Hippocampal formation (tissue), 2 donors: ENCODE measurements at places on chromosomes 6 and 20.

DNA sequence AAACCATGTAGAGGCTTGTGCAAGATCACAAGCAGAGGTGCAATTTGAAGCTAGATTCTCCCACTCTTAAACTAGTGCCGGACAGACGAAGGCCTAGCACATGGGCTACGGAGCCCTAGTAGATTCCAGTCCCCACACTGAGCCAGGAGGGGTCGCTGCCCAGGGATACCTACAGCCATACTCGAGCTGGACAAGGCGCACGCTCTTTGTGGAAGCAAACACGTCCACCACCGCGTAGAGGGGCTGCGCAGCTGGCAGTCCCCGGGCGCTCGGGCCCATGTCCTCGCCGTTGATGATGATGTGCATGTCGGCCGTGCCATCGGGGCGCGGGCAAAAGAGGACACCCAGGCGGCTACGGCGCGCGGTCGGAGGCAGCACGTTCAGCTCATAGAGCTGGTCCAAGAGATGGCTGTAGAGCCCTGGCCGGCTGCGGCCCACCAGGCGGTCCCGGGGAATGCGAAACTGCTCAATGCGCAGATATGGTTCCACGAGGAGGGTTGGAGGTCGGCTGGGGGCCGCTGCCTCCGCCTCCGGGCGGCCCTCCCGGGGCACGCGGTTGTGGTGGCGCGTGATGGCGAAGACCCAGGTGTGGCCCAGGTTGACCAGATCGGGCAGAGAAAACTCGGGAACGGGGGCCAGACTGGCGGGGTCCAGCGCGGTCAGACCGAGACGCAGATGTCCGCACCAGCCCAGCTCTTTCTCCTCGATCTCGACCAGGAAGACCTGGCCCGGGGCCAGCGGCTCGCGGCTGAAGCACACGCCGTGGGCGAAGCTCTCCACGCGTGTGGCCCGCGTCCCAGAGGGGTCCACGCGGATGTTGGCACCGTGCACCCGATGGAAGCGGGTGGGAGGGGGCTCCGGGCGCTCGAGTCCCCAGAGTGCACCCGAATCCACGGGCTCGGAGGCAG, 677 bp downstream of the NEURL2 start:
- no peak for DNase-seq

- DNase-seq = no peak
These were observed 95.3 kb upstream of the MAN1A1 start for GRCh38 chr6:119444642-119445557.

- DNase-seq = no peak
These were observed 52.6 kb downstream of the COL11A2 start for GRCh38 chr6:33139596-33140206.

DNA sequence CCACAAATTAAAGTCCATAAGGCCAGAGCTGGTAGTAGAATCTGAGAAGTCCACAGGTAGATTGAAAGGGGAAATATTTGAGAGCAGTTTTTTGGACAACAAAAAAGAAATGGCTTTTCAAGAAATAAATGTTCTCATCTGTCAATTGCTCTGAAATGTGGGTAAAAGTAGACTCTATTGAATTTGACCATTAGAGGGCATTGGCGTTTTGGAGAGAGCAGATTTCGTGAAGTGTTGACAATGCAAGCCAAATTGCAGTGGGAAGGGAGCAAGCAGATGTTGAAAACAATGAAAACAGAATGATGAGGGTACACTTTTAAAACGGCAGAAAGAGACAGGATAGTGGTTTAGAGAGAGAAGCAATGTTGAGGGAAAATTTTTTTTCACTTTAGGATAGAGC, 149.1 kb upstream of the FAM83B start:
- no peak for DNase-seq

DNA sequence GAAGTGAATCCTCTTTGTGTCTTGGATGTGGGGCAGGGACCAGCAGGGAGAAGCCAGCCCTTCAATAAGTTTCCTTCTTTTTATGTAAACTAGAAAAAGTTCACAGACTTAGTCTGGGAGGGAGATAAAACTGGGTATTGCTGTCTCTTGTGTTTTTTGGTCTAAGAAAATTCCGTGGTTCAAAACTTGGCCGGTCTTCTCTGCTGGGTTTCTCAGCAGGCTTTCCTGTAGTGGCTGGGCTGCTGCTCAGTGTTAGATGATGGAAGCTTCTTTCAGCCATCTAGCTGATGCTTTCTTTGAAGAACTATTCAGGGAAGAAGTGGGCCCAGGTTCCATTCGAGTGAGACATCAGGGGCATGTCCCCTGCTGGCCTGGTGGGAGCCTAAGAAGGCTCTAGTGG, 70.7 kb upstream of the SCP2D1 start:
- no peak for DNase-seq

DNA sequence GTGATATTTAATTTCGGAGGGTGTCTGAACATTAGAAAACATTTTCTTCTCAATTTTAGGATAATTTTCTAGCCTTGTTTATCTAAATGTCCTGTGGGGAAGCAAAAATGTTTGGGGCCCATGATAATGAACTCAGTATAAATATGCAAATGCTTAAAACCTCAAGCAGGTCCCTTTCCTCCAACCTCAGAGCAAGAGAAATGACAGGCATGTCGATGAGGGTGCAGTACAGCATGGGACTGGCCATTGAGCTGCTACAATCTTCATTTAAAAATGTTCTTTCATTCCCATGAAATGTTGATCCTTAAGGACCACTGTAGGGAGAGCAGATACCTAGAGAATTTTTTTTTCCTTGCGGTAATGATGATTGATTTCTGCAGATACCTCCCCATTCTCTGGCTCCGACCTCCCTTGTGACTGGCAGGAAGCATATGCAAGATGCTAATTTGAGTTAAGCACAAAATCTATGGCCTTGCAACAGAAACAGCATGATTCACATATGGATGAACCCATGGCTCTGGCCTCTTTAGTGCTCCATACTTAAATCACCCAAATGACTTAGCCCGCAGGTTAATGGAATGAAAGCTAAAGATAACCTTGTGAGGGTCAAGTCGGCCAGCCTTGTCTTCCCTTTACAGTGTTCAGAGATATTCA, 243.3 kb downstream of the SOX4 start:
- no peak for DNase-seq

DNA sequence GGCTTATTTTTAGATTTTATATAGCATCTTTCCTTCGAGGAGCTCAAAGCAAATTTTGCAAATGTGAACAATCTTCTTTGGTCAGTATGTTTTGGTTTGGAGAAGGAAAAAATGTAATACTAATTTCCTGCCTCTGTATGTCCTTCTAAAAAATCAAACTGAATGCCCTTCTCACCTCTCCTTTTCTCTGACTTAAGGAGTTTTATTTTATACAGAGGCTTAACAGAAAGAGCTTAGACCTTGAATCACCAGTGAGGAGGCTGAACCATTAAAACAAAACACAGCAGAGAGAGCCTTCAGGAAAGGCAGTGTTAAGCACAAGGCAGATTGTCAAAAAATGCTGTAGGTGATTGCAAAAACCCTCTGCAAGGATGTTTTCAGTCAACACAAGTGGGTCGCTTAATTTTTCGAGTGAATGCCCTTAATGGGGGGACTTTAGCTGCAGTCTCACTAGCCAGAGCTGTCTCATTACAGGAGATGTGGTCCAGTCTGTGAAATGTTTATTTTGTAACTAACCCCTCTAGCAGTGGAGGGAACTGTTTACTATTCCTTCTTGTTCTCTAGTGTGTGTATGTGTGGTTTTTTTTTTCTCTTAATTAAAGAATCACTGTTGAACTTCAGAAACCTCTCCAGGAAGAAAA, 481.3 kb upstream of the CITED2 start:
- DNase-seq = no peak

DNA sequence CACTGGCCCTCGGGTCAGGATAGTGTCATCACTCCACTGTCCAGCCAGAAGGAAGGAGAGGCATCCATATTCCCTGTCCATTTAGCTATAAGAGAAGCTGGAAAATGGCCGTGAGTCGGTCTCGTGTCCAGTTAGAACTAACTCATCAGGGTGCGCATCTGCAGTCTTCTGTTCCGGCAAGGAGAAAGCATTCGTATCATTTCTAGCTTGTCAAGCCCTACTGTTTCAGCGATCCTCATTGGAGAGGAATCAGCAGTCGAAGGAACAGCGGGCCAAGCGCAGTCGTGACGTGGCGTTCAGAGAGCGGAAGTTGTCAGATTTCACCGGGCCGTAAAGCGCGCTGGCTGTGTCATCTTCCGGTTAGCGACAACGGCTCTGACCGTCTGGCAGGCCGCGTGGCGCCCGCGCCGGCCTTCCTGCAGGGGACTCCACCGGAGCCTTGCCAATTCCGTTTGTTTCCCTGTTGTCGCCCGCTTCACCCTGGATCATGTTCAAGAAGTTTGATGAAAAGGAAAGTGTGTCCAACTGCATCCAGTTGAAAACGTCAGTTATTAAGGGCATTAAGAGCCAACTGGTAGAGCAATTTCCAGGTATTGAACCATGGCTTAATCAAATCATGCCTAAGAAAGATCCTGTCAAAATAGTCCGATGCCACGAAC, 32.9 kb downstream of the HM13 start:
- DNase-seq = peak; percentile 48

DNA sequence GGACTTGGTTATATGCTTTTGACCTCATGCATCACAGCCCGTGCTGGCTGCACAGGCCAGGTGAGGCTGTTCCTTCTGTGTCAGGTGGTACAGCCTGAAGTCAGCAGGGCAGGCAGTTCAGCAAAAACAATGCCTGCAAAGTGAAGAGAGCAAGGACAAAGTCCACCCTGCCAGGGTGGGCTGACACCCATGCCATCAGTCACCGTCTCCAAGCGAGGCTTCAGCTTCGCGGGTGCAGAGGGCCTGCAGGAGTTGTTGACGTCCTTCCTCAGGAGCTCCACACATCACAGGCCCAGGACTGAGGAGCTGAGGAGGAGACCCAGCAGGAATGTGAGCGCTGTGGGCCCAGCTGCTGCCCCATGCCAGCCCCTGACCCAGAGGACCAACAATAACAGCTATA, 111.3 kb downstream of the SASH1 start:
- no peak for DNase-seq

DNA sequence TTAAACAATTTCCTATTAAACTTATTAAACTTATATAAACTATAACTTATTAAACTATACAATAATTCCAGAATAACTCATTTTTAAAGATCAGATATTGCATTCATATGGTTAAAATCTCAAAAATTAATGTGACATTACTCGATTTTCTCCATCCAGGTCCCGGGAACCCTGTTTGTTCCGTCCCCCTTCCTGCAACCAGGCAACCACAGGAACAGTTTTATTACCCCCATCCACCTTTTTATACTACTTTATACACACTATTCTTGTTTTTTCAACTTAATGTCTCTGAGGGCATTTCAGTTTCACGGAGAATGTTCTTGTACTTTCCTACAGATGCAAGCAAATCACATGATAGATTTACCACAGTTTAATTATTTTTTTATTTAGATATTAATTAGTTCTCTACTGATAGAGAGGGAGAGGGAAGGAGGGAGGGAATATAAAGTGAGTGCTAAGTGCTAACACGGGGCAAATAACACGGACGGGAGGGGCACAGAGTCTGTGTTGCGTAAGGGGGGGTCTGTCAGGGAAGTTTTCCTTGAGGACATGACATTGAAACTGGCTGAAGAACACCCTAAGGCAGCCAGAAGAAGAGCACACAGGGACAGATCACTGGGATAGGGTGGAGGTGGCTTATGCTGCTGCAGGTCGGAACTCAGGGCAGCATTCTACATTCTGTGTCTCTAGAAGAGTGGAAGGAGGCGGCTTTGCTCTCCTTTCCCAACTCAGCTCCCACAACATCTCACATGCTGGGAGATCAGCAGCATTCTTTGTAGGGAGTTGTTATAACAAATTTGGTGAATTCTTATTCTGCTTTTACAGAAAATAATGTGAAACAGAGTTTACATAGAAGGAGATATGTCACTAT, 225.2 kb downstream of the FOXC1 start:
- DNase-seq = no peak

DNA sequence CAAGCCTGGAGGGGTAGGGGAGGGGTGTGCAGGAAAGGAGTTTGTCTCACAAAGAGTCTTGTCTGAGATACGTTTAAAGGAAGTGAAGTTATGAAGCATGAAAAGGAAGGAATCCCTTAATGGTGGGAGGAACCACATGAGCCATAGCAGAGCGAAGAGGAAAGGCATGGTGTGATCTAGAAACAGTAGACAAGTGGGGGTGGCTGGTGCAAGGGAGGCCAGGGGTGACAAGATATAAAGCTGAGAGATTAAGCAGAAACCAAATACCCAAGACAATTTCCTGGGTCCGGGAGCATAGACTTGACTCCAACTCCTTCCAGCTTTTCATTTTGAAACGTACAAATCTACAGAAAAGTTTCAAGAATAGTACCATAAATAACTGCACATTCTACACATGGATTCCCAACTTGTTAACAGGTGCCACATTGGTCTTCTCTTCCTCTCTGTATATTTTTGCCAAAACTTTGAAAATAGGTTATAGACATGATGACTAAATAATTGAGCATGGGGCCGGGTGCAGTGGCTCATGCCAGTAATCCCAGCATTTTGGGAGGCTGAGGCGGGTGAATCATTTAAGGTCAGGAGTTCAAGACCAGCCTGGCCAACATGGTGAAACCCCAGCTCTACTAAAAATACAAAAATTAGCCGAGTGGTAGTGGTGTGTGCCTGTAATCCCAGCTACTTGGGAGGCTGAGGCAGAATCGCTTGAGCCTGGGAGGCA, 211.6 kb downstream of the SLC24A3 start:
- DNase-seq = no peak

- no peak for DNase-seq
These were observed 99.7 kb upstream of the HIVEP1 start for GRCh38 chr6:11912420-11912819.

GRCh38 chr6:149237464-149237863, 80.0 kb upstream of the TAB2 start:
- no peak for DNase-seq

DNA sequence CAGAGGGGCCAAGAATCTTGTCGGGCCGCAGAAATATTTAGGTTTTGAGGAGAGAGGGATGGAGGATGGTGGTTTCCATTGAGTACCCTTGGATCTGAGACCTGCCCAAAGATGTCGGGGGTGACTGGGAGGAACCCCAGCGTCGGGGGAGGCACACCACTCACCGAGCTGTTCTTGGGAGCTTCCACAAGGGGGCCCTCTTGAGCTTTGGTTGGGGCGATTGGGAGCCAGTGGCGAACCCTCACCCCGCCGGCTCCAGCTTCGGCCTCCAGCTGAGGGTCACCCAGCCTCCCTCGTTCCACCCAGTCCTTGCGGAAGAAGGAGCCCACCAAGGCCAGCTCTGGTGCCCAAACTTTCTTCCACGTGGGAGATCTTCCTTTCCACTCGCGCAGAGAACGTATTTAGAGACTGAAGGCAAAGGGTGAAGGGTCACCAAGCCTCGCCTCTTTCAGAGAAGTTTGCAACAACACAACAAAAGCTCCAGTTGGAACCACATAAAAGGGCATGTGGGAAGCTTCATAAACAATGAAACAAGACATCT, 33.6 kb downstream of the APCDD1L start:
- DNase-seq = no peak
